Naive B cell (primary cell): ENCODE measurements at places on chromosomes 1 and 21. TPM values are rescaled to one million over a fixed set of nuclear protein-coding genes. Genes with fewer than 3 reads are reported as not detected.

Gene BMP8A
- polyA plus RNA-seq = not detected

DNA sequence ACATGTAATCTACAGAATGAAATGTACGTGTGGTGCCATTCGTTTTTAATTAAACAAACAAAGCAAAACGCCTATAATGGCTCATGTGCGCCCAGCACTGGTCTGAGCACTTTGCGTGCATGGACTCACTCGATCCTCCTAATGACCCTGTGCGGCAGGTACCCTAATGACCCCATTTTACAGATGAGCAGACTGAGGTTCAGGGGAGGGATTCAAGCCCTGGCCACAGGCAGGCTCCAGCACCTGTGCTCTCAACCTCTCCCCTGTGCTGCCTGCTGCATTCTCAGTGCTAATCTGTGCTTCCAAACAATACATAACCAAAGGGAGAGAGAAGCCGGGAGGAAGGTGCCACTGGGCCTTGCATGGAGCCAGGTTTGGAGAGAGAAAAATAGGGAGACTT lies 124.2 kb upstream of the ZBTB40 start:
- no peak for DNase-seq

GRCh38 chr21:41360072-41360821 lies 1.6 kb upstream of the MX2 start:
- no peak for DNase-seq

DNA sequence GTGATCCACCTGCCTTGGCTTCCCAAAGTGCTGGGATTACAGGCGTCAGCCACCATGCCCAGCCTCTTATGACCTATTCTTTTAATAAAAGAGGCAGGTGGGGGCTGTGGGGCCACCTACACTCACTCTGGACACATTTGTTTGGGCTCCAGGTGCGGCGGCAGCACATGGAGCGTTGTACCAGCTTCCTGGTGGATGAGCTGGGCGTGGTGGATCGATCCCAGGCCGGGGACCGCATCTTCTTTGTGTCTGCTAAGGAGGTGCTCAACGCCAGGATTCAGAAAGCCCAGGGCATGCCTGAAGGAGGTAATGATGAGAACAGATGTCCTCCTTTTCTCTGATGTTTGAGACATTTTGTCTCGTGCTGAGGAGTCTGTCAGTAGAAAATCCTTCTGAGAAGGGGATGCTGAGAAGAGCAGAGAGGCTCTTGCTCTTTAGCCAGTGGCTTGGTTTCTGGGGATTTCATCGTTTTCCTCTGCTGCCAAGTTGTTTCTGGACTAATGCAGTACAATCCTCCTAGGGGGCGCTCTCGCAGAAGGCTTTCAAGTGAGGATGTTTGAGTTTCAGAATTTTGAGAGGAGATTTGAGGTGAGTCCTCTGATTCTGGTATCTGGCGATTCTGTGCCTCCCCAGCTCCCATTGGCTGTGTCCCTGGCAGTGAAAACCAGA lies 17.9 kb upstream of the MIIP start:
- DNase-seq = no peak

- no peak for DNase-seq
These were observed 42.8 kb downstream of the PRDM15 start for GRCh38 chr21:41836166-41837015.
